Memory B cell (primary cell): ENCODE measurements at places on chromosomes 7 and 10.

GRCh38 chr7:96097835-96098234 is 224.1 kb downstream of the SLC25A13 start:
- DNase-seq: no peak

- peak; percentile 62 for DNase-seq
Measured at GRCh38 chr7:3042861-3043489, 692 bp downstream of the CARD11 start.

GRCh38 chr10:103114876-103115275 is 78.2 kb downstream of the NT5C2 start:
- no peak for DNase-seq

- DNase-seq: no peak
Measured at GRCh38 chr10:111756217-111757061, 427.1 kb downstream of the GPAM start.

- DNase-seq: no peak
Measured at GRCh38 chr7:69429911-69430383, 168.3 kb upstream of the AUTS2 start.
